Stimulated activated CD4-positive, alpha-beta T cell treated with anti-CD3 and anti-CD28 coated beads, Interleukin-1b, Interleukin-23, amount 100 ng/mL, for 1 hour (primary cell): ENCODE measurements at places on chromosomes 7 and 10.

DNA sequence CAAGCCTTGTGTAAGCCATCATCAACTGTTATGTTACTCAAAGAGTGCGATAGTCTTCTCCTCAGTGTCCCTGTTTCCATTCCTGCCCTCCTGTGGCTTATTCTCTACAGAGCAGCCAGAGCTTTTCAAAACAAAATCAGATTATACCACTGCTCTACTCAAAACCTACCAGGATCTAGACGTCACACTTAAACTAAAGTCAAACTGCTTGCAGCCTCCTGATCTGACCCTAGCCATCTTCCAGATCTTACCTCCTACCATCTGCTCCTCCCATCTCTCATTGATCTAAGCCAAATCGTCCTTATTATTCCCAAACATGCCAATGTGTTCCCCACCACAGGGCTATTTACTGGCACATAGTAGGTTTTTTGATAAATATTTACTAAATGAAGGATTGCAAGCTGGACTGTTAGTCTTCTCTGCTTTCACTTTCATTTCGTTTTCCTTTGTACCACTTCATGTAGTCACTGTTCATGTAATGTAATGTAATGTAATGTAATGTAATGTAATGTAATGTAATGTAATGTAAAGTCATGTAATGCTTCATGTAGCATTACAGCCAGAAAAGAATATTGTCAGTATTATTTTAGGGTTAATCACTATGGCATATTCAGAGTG lies 116.1 kb downstream of the GPR37 start:
- DNase-seq = no peak

GRCh38 chr10:93722550-93722949 lies 20.2 kb upstream of the FRA10AC1 start:
- no peak for DNase-seq

- DNase-seq = no peak
Measured at GRCh38 chr10:59079386-59080226, 96.8 kb upstream of the PHYHIPL start.

- no peak for DNase-seq
Measured at GRCh38 chr7:43456200-43456599, 126.7 kb upstream of the STK17A start.

GRCh38 chr7:87570178-87570577 lies 30.5 kb downstream of the ABCB1 start:
- DNase-seq = no peak

- DNase-seq = no peak
Measured at GRCh38 chr7:140983802-140984201, 30.9 kb downstream of the MRPS33 start.

DNA sequence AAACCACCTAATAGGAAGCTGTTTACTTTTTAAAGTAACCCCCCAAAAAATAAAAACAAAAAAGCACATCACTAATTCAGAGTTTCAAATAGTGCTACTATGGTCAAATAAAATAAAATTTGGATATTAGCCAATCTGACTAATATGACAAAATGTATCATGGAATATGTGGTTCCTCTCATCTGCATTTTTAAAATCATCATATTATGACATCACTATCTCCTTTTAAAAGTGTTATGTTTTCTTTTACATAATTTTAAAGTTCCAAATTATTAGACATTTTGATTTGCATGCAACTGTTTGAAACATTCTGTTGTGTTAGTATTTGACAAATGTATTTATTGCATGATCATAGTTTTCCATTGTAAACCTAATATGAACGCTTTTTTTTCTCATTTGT lies 110.4 kb downstream of the AASS start:
- no peak for DNase-seq

- no peak for DNase-seq
Measured at GRCh38 chr7:108149908-108150307, 19.7 kb upstream of the LAMB4 start.

GRCh38 chr10:101710059-101710695 lies 15.2 kb upstream of the FBXW4 start:
- DNase-seq = no peak

- DNase-seq = no peak
Measured at GRCh38 chr10:93541402-93542357, 24.8 kb upstream of the FFAR4 start.
